ENCODE measurements at places on chromosomes 3 and 15.

DNA sequence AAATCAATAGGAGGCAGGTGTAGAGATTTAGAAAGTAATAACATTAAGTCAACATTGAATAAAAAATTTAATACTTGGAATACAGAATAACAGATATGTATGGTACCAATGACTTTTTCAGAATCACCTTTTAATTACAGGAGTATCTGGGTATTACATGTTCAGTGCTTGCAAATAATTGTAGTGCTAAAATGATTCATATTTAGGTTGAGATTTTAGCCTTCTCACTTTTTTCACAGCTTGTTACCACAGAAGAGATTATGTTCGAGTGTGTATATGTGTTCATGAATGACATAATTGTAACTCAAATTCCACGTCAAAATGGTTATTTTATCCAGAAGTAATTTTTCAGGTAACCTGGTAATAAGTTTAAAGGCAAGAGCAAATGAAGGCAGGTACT, 187.9 kb upstream of the TBL1XR1 start:
- no peak for DNase-seq

- no peak for DNase-seq
These were observed 36.7 kb downstream of the HMG20A start for GRCh38 chr15:77457191-77457904.

GRCh38 chr3:61300006-61300380, 48.7 kb upstream of the FHIT start:
- no peak for DNase-seq

DNA sequence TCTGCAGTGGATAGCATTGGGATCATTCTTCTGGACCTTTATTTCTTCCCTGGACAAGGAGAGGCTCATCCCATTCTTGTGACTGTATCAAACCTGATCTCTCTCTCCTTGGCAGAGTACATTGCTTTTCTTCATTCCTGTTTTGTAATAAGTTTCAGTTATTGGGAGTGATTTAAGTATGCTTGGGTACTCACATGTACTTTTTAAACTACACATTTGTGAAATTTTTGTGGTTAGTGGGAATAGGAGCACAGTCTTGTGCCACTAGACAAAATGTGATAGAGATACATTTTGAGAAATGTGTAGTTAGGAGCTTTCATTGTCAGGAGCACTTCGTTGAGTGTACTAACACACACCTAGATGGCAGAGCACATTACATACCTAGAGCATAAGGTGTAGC, 262.6 kb downstream of the C3orf38 start:
- DNase-seq, result no peak

GRCh38 chr15:51090753-51091152, 4.0 kb downstream of the TNFAIP8L3 start:
- no peak for DNase-seq

- DNase-seq, result no peak
These were observed 403.6 kb downstream of the TIGIT start for GRCh38 chr3:114697401-114697800.

- DNase-seq, result no peak
These were observed 8.2 kb downstream of the CDC25A start for GRCh38 chr3:48180021-48180420.

DNA sequence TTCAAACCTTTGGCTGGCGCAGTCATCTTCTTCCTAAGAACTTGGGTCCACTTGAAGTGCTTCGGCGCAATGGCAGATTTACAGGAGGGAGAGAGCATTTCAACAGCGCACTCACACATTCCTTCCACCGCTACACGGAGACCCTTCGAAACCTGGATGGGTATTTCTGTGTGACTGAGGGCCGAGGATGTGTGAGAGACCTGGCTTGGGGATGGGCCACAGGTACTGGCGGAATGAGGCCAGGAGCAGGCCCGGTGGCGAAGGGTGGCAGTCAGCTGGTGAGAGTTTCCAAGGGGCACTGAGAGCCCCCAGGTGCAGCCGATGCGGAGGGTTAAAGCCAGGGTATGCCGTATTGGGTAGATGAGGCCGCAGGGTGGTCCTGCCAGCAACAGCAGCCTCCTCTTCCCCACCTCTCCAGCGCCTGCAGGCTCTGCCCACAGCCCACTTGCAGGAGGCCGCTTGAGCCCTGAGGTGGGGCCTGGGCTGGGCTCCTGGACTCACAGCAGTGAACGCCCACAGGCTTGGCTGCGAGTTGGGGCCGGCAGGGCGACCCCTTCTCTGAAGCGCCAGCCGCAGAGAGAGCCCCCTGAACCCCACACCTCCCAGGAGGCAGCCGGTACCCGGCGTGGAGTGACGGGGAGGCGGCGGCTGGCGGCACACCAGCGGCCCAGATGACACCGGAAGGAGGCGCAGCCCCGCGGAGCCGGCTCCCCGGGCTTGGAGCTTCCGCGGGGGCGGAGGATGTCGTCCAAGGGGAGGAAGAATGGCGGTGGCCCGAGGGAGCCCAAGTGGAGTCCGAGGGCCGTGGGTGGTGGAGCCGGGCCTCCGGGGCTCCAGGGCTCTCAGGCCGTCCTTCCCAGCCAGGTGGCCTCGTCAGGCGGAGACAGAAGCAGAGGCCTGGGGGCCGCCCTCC, 166.5 kb downstream of the NSMCE3 start:
- DNase-seq, result no peak

DNA sequence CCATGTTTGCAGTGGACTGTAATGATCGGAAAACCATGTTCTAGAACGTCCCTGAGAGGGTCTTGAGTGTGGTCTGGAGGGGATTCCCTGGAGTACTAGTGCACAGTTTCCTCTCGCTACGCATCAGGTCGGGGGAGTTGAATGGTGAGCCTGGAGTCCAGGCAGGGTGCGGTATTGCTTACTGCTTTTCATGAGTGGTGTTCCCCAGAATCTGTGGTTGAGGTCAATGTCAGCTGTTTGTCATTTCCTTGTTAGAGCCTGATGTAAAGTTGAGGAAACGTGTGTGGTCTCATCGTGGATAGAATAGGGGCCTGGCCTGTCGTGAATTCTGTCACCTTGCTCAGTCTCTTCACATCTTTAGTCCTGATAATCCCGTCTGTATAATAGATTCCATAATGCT, 328.2 kb upstream of the LRRFIP2 start:
- DNase-seq, result no peak

DNA sequence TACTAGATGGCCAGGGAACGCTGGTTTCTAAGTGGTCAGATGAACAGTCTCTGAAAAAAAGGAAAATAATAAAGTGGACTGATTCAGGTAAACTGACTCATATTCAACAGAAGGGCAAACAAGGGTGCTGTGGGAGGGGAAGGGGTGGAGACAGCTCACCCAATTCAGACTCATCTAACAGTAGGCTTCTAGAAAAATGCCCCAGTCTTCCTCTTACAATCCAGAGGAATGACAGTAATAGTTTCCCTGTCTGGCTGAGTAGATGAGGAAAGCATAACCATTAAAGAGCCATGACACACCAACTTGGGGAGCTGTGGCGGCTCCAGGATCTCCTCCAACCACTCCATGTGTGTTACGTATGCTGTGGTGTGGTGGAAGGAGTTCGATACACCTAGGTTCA, 231.4 kb upstream of the UMPS start:
- no peak for DNase-seq

GRCh38 chr15:47461652-47462141, 255.6 kb upstream of the SEMA6D start:
- no peak for DNase-seq

GRCh38 chr15:56797720-56798275, 64.5 kb upstream of the ZNF280D start:
- no peak for DNase-seq

DNA sequence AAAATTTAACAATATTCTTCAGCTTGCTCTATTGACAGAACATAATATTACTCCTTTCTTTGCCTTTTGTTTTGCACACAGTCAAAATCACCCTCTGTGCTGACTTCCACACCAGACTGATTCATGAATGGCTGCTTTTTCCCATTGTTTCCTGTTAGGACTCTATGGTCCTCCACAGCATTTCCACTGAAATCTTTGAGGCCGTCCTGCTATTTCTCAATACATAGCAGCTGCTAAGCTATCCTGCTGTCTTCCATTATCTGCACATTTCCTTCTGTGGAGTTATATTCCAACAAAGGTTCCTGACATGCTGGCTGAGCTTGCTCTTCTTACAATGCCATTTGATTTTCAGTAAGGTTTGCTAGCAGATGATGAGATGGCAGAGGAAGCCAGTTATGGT, 153.3 kb downstream of the EPHA3 start:
- no peak for DNase-seq

Measured in GM06990 (cell line).